Iris pigment epithelial cell (primary cell): ENCODE measurements at places on chromosomes 7 and 10.

DNA sequence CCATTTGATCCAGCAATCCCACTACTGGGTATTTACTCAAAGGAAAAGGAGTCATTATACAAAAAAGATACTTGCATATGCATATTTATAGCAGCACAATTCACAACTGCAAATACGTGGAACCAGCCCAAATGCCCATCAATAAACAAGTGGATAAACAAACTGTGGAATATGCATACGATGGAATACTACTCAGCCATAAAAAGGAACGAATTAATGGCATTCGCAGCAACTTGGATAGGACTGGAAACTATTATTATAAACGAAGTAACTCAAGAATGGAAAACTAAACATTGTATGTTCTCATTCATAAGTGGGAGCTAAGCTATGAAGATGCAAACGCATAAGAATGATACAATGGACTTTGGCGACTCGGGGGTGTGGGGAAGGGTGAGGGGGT, 108.6 kb downstream of the MICU1 start:
- DNase-seq: no peak

- no peak for DNase-seq
Observed at GRCh38 chr7:15204421-15204820, 301.9 kb upstream of the DGKB start.

GRCh38 chr7:1238931-1239802, 6.5 kb downstream of the UNCX start:
- no peak for DNase-seq

- no peak for DNase-seq
Observed at GRCh38 chr10:127694580-127695193, 42.3 kb upstream of the FOXI2 start.

DNA sequence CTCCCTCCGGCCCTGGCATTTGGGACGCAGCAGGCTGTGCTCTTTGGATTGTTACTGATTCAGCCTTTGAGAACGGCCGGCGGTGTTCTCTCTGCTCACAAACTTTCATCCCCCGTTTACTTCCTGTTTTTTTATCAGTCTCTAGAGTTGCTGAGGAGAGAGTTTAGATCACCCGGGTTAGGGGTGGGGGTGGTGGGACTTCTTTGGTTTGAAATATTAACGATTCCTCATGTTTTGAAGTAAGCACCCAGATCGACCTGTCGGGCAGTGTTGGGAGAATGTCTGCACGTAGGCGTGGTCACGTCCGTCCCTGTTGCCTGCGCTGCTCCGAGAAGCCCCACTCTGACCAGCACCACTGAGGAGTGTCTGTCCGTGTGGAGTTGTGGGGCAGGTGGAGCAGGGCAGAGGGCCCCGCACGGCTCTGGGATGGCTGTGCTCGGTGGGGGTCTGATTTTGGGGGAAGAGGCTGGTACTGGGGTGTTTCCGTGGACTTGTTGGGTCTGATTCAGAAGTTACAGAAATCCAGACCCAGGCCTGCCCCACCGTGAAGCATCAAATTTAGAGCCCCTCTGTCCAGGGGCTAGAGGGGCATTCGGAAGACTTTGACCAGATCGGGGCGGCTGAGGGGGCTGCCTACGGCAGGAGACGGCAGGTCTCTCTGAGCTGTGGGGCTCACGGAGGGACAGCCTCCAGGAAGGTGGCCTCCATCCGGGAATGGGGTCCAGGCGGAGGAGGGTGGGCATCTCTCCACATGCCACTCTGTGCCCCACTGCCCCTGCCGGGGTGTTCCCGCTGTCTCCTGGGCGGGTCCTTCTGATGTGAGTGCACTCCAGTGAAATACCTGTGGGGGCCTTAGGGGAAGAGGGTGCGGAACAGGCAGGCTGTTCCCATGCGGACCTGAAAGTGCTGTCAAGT, 7.4 kb downstream of the INPP5A start:
- no peak for DNase-seq

GRCh38 chr10:72665925-72666324, 26.0 kb upstream of the MCU start:
- DNase-seq: peak; percentile 26

DNA sequence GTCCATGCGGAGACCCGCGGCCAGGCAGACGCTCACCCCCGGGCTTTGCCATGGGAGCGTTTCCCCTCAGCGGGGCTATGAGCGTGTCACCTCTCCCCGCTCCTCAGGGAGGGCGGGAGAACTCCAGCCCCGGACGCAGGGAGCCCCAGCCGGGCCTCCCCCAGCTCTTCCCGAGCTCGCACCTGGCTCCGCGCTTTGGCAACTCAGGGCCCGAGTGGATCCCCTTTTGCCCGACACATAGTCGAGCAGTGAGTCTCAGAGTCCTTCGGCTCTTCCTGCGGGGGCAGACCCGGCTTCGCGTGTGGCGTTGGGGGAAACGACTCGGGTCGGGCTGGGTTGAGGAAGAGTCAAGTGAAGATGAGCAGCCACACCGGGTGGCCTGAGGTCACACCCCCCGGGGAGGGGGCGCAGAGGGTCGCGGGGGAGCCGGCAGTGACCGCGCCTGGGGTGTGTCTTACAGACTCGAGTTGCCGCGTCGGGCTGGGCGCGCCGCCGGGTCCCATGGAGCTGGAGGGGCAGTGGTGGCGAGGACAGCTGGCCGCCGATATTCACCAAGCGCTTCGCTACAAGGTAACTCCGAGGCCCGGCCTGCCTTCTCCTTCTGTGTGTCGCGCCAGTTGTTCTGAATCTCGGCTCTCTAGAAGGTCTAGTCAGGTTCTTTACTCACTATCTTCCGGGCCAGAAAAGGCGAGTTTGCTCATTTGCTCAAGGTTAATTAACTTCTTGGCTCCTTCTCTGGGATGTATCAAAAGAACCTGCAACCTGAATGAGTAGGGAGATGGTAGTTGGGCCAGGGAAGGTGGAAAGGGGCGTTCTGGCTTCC, 721 bp downstream of the CCNJ start:
- DNase-seq: peak; percentile 42

DNA sequence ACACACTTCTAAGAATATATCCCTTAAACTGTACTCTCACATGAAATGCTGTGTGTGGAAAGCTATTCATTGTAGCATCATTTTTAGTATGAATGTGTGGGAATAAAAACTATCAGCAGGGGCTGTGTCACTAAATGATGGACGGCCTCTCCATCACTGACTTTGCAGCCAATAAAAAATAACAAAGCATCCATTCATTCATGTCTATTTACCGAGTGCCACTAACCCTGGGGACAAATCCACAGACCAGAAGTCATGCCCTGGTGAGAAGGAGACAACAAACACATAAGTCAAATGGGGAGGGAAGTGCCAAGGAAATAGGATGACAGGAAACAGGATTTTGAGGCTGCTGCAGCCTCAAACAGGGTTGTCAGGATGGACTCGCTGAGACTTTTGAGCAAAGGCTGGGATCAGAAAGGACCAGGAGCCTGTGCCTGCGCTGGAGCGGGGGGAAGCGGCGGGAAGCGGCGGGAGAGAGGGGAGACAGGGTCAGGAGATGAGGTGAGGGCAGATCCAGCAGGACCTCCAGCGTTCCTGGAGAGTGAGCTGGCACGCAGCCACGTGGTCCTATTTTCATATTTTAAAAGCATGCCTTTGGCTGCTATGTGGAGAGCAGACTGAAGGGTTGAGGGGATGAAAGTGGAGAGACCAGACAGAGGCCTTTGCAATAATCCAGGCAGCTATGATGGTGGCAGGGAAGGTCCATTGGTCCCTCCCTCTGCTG, 2.2 kb upstream of the NOM1 start:
- DNase-seq: no peak

DNA sequence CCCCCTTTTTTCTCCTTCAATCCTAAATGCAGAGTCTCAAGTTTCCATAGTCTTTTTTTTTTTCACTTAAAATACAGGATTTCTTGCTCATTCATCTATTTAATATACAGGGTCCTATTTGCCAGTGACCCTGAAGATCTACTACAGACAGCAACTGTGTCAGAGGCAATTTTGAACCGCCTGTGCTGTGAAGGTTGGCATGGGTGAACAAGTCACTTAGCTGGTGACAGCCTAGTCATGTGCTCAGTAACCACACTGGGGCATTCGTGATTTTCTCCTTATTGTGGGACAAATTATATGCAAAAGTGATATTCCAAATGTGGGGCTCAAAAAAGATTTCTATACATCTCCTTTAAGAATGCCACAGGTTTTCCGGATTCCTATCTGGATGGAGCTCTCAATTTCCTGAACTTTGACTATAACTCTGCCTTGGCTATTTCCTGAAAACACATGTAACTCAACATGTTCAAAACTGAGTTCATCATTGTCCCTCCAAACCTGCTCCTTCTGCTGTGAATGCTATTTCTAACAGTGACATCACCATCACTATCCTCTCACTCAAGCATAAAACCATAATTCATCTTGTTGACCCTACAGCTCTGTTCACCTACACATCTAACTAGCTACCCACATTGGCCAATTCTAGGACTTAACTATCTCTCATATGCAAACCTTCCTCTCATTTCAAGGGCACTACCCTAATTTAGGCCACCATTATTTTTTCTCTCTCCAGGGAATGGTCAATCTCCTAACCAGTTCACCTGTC, 36.7 kb downstream of the CDK6 start:
- no peak for DNase-seq

GRCh38 chr7:130649004-130649790, 19.4 kb downstream of the COPG2 start:
- peak; percentile 95 for DNase-seq

GRCh38 chr10:89156161-89156835, 50.8 kb downstream of the CH25H start:
- no peak for DNase-seq

DNA sequence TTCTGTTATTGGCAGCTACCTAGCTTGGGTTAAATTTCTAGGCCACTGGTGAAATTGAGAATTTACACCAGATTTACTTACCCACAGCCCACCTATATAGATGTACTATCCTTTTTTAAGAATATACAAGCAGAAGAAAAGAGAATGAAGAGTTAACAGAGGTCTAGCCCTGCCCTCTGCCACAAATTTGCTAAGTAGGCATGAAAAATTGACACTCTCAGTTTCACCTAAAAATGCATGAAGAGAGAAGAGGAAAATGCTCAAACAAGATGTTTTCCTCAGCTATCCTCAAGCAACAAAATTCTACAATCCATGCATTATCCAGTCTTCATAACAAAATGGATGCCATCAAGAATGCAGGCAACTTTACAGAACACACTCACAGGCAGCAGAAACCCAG, 24.6 kb upstream of the RNF148 start:
- DNase-seq: no peak

GRCh38 chr7:2732959-2733584, 45.1 kb downstream of the AMZ1 start:
- peak; percentile 65 for DNase-seq

DNA sequence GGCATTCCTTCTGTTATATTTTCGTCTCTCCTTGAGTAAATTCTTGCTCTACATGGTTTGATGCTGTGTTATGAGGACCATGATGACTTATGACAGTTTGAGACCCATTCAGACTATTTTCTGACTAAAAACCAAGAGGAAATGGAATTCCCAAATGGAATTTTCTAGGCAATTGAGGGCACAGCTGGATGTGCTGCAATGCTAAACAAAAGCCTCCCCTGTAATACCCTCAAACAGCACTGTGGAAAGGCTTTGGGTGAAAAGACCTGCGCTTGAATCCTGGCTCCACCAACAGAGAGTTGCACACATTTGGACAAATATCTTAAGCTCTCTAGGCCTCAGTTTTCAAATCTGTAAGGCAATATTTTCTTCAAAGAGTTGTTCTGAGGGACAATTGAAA, 129.1 kb downstream of the PRKG1 start:
- no peak for DNase-seq

DNA sequence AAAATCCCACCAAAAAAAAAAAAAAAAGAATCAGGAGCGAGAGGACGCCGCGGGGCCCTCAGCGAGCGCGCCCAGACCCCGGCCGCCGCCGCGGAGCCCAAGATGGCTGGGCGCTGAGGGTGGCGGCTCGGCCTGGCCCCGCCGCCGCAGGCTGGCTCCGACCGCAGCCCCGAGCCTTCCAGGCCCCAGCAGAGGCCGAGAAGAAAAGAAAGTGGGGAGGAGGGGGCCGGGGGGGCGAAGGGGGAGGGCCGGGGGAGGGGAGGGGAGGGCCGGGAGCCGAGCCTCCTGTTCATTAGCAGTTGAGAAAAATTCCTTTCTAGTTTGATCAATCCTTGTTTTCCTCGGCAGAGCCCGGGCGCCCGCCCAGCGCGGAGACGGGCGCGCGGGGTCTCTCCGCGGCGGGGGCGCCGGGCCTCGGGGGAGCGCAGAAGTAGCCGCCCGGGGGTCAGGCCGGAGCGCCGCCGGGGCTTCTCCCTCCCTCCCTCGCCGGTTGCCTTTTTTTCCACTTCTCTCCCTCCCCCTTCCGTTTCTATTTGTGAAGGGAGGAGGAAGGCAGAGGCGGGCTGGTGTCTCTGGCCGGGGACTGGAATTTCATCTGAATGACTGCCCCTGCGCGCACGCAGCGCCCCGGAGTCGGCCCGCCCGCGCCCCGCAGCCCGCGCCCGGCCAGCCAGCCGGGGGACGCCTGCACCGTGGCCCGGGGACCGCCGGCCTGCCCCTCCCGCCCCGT, 778 bp upstream of the TRIM8 start:
- peak; percentile 84 for DNase-seq

- no peak for DNase-seq
Observed at GRCh38 chr7:129986600-129986999, 33.8 kb upstream of the UBE2H start.

- DNase-seq: peak; percentile 90
Observed at GRCh38 chr10:44724415-44725174, 186.5 kb upstream of the TMEM72 start.

GRCh38 chr7:156790264-156790663, 102.7 kb downstream of the LMBR1 start:
- no peak for DNase-seq

DNA sequence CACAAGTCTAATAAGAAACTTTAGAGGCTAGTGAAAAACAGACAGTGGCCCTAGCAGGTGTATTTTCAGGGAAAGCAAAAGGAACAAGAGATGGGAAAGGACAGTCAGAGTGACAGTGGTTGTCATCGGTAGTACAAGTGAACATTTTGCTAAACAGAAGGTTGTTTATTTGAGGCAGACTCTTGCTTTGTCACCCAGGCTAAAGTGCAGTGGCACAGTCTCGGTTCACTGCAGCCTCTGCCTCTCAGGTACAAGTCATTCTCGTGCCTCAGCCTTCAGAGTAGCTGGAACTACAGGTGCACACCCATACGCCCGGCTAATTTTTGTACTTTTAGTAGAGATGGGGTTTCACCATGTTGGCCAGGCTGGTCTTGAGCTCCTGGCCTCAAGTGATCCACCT, 195.8 kb downstream of the RELN start:
- no peak for DNase-seq
